ENCODE measurements at places on chromosomes 7 and 10.

DNA sequence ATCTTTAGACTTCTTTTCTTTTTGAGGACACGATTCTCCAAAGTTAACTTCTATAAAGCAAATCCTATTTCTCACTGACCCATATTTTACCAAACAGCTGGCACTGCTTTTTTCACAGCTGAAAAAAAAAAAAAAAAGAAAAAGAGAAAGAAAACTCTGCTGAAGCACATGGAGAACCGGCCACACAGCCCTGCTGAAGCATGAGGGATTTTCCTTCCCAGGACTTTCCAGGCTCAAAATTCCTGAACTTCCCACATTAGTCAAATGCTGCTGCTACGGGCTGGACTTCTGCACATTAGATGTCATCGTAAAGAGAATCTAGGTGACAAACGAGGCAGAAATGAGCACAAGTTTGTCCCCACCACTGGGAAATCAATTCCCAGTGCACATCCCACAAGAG is 25.2 kb downstream of the HIPK2 start:
- DNase-seq: no peak

DNA sequence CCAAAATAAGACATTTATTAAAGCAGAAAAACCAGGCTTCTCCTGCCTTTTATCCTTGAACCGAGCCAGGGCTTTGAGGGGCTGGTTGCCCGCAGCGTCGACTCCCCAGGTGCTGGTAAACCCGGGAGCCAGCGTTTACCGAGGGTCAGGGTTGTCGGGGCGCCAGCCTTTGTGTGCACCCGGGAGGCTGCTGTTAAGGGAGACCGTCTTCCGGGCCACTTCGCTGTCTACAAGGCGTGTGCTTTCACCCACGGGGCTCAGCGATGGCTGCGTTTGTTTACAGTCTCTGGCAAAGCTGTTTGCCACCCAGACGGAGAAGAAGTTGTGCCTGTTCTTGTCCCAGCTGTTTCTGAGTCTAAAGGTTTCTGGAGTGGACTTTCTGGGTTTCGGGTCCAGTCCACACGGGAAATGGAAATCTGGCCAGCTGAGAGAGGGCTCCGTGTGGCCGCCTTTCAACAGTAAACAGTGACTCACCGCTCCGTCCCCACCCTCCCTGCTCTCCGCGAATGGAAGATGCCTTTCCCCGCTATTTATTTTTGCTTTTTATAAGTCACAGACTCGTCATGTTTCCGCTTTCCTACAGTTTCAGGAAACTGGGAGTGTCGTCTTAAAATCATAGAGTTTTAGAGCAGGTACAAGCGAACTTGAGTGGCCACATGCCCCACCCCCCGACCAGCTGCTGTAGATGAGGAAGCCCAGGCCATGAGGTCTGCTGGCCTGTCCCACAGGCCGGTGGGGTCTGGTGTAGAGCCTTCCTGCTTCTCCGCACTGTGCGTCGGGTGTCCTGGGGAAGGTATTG is 2.2 kb downstream of the MAFK start:
- DNase-seq: no peak

- DNase-seq: no peak
These were observed 280.1 kb downstream of the GATA3 start for GRCh38 chr10:8334631-8335030.

GRCh38 chr10:7151538-7151937 is 259.3 kb downstream of the SFMBT2 start:
- DNase-seq: no peak

GRCh38 chr10:88116481-88116880 is 253.1 kb downstream of the PTEN start:
- DNase-seq: no peak

- no peak for DNase-seq
These were observed 51.3 kb upstream of the CXCL12 start for GRCh38 chr10:44436240-44436639.

DNA sequence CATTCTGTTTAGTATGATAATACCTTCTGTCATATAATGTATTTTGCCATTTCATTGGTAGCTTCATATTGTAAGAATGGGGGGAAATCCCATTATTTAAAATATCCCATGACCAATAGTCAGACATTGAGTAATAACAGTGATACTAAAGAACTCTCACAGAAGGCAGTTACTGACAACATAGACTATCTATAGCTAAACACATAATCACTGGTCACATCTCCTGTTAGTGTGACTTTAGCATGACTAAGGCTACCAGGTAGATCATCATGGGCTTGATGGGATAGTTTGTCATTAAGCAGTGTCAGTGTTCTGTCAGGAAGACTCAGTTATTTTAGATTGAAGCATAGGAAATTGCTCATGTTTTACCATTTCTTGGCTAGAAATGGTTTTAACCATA is 16.4 kb downstream of the OPN1SW start:
- no peak for DNase-seq

DNA sequence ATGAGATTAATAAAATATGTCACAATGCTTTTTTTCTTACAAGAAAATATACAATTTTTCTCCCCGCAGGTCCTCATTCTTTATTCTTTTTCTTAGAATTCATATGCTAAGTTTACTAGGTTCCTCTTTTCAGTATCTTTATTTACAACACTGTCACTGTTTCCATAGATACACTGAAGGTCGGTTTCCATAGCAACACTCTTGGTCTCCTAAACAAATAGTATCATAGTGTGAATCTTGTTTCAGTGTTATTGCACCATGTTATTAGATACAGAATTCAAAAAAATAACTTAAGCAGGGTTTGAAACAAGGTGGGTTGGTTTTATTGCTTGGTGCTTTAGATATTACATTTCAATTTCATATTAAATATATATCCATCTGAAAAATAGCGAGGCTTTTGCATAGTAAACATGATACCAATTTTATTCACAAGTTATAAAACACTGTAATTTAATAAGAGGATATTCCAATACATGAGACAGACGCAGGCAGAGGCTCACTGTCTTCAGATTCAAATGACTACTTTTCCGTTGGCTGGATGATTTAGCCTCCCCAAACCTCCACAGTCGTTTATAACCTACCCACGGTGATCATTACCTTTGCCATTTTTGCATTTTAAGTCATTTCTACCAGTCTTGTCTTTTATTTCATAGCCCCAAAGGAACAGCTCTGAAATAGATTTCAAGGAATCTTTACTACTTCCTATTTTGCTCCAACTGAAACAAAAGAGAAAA is 88.9 kb upstream of the KLF6 start:
- DNase-seq: no peak

DNA sequence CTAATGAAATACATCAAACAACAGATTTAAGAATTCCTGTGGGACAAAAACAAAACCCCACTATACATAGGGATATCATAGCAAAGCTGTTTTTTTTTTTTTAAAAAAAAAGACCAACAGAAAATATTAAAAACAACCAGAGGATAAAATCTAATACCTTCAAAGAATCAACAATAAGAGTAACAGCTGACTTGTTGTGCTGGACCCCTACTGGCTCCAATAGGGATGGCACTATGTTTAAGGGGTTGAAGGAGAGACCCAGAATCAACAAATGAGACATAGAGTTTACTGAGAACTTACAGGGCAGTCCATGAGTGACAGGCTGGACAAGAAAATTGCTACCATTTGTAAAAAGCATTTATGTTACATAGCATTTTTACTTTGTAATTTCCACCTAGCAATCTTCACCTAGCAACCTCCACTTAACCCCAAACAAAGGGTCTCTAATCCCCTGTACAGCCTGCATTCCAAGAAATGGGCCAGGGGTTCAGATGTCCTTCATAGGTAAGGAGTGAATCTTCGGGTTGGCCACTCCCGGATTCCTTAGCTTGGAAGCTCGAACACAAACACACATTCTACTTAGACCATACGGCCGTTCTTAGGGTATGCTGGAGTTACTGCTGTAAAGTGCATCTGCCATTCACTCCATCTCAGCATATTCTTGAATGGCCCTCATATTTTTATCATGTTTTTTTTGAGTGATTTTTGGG is 25.8 kb downstream of the ASZ1 start:
- no peak for DNase-seq

DNA sequence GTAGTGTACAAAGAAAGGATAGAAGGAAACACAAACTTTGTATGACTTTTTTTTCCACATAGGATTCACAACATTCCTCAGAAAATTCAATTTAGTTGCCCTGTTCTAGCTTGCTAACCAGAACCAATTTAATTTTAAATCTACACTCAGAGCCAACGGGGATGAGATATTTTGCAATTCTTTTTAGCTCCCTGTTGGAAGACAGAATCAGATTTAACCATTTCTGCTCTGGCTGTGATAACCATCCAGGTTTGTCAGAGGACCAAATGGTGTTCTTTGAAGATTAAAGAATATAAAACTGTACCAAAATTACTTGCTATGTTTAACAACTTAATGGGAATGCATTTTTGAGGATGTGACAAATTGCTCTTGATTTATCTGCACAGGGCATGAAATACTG is 319.7 kb downstream of the HPSE2 start:
- DNase-seq: no peak

DNA sequence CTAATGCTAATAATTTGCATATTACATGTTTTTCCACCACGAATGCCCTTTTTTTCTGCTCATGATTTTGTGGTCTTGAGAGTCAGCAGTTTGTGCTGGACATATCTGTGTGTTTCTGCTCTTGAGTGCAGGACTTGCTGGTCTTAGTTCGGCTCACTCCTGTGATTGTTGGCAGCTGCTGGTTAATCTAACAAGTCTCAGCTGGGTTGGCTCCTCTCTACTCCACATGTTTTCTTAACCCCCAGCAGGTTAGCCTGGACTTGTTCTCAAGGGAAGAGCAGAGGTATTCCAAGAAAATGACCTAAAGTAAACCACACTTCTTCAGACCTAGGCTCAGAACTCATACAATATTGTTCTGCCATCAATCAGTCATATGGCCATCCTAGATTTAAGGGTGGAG is 1238.9 kb downstream of the XPNPEP1 start:
- DNase-seq: no peak

- DNase-seq: no peak
These were observed 275.7 kb downstream of the GPR37 start for GRCh38 chr7:124489925-124490324.

DNA sequence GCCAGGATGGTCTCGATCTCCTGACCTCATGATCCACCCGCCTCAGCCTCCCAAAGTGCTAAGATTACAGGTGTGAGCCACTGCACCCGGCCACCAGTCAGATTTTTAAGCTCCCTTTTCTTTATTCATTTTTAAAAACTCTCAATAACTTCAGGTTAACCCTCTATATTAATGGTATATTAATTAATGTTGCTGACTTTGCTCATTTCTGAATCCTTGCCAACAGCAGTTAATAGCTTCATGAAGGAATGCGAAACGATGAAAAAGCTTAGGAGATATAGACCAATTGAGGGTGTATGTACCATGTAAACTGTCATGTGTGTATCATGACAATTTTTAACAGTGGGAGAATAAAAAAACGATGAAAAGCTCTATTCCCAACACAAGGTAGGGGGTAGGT is 27.5 kb downstream of the PNPLA8 start:
- no peak for DNase-seq

DNA sequence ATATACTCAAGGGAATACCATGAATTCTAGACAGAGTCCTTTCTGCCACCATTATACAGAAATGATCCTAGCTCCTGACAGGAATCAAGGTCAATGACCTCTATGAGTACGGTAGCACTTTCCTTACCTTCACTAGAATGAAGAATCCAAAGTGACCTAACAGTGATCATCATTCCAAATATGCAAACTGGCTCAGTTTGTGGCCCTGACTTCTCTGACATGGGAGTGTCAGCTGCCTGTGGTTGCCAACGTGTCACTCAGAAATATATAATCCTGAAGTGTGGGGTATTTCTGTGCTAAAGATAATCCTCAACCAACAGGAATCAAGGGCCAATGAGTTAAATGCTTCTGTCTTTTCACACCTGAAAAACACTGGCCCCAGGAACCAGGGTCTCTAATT is 45.7 kb downstream of the COPG2 start:
- no peak for DNase-seq

DNA sequence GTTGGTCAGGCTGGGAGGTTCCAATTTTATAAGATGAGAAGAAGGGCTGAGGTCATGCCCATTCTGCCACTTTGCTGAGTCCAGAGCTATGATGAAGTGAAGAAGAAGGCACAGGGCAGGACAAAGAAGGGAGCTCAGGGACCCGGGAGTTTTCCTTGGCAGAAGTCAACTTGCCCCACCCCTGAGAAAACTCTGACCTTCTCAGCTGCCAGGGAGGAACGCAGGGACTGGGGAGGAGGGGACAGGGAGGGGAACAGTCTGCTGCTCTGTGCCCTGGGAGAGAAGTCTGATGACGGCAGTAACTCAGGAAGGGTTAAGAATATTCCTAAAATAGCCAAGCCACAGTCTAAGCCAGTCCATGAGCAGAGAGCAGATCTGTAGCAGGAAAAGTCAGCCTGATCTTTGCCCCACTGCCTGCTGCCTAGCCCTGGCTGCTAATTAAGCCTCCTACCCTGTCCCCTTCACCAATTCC is 11.7 kb downstream of the ADIRF start:
- DNase-seq: no peak
